ENCODE measurements at places on chromosomes 2 and 18.

DNA sequence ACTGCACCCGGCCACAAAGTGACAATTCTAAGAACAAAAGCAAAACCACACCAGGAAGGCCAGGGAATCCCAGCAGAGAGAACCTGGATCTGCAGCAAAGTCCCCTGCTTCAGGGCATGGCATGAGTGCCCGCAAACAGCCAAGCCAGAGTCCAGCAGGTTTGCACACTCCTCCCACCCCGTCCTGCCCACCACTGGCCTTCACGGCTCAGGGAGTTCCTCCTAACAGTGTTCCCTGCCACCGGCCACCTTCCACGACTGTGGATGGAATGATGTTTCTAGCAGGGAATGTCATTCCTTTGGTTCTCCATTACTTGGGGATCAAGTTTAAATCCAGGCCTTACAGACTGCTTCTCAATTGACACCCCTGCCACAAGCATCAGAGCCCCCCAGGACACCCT lies 42.0 kb upstream of the B3GNT7 start:
- DNase-seq, result no peak

- no peak for DNase-seq
Measured at GRCh38 chr18:48787203-48788151, 163.3 kb downstream of the SMAD7 start.

DNA sequence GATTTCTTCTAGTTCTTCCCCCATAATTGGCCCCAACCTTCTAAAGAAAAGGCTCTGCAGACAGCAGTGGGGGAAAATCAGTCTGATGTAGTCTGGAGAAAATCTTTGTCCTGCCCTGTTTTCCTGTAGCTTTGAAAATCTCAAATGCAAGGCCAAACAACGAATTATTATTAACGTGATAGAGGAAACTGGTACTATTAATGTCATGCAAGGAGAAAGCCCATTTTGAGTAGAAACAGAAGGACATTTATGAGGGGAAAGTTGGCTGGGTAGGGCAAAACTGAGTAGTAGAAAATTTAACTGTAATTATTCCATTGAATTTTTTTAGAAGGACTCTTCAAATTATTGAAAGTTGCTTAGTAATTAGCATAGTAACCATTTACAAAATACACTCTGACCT lies 98.8 kb downstream of the FMNL2 start:
- DNase-seq, result no peak

DNA sequence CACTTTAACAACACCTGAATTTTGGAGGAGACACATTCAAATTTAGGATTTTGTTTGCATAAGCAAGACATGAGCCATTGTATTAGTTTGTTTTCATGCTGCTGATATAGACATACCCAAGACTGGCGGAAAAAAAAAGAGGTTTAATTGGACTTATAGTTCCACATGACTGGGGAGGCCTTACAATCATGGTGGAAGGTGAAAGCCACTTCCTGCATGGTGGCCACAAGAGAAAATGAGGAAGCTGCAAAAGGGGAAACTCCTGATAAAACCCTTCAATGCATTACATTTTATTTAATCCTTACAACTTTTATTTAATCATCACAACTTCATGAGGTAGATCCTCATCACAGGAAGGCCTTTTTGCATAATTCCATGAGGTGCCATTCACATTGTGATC lies 242.0 kb upstream of the STON1 start:
- DNase-seq, result no peak

DNA sequence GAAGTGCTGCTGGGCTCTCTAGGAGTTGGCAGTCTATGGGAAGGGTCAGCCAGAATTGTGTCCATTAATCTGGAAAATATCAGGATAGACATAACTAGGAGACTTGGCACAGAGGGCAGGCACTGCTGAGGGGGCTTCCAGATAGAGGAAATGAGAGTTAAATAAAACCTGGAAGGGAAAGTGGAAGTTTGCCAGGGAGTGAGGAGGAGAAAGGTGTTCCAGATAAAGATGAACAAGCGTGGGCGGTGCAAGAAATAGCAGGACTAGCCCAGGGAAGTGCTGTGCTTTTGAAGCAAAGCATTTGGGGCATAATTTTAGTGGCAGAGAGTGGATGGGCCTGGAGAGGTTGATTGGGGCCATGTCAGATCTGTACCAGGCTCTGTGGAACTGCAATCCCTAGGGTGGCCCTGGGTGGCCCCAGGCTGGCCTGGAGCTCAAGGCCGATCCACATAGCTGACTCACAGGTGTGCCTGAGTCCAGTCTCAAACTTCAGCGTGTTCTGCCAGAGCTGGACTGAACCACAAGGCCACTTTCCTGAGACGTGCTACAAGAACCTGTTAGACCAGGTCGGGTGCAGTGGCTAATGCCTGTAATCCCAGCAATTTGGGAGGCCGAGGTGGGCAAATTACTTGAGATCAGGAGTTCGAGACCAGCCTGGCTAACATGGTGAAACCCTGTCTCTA lies 26.9 kb downstream of the GALM start:
- no peak for DNase-seq

GRCh38 chr2:21330786-21331391 lies 207.1 kb downstream of the TDRD15 start:
- no peak for DNase-seq

GRCh38 chr18:62880673-62881364 lies 165.5 kb downstream of the PHLPP1 start:
- DNase-seq, result no peak

DNA sequence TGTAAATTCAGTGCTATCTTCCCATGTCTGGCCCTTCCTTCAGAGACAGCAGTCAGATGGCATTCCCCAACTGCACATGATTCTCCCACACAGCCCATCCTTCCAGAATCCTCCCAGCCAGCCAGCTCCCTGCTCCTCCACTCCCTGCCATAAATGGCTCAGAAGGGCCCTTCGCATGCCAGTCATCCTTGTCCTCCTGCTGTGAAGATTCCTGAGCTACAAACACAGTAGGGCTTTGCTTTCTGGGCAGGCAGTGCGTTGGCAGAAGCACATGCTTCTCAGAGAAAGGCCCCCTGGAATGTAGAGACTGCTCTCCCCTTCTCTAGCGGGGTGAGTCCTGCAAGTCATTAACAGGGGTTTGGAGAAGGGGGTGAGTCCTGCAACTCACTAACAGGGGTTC lies 71.9 kb downstream of the TEX51 start:
- no peak for DNase-seq

GRCh38 chr2:20594957-20595356 lies 55.9 kb downstream of the HS1BP3 start:
- no peak for DNase-seq

- DNase-seq, result no peak
Measured at GRCh38 chr2:170228429-170228828, 50.5 kb downstream of the MYO3B start.

- no peak for DNase-seq
Measured at GRCh38 chr2:236903978-236904377, 181.7 kb upstream of the COPS8 start.

DNA sequence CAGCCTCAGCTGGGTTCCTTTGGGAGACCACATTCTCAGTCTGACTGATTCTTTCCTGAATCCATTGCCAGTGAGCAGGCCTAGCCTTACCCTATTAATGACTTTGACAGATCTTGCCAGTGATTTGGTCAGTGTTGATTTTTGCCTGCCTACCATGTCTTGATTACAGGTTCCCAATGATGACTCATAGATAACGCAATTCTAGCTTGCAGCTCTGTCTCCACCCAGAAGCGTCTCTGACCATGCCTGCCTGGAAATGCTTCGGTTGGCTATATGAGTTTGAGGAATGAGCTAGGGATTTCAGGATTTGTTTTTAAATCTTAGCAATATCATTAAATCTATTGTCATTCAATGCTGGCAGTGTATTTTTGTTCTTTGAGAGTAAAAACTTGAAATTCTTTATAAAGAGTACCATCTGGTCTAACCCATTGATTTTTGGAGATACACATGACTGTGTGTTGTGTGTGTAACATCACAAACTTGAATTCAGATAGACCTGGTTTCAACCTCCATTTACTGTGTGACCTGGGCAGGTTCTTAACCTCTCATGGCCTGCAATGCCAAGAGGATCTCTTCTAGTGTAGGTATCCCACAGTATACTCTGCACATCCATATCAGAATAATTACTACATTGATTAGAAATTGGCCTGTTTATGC lies 57.0 kb downstream of the CCDC150 start:
- DNase-seq, result no peak

- no peak for DNase-seq
Measured at GRCh38 chr2:23843051-23843976, 83.6 kb downstream of the ATAD2B start.

DNA sequence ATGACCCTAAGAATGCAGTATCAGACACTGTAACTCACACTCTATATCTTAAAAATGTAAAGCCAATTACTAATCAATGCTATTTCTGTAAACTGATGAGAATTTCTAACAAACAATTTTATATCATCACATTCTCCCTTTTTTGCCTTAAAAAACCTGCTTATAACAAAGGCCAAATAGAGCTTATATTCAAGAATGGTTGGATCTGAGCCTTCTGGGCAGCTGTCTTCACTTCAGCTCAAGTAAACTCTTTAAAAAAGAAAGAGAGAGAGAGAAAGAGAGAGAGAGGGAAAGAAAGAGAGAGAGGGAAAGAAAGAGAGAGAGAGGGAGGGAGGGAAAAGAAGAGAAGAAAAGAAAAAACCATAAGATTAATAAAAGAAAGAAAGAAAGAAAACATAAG lies 231.8 kb downstream of the KCNE4 start:
- DNase-seq, result no peak

DNA sequence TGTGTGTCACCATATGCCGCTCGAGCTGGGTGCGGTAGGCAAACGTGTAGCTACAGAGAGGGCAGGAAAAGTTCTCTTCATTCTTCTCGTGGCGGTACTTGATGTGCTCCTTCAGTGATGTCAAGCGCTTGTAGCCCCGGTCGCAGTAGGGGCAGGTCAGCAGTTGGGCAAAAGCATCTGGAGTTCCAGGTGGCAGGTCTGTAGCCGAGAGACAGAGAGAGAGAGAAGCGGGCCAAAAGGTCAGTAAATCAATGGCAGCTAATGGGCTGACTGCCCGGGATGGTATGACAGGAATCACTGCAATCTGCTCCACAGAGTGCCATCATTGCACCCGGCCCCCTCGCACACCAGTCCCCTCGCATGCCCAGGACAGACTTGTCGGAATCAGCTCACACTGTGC lies 116.0 kb downstream of the ZEB2 start:
- DNase-seq, result no peak

DNA sequence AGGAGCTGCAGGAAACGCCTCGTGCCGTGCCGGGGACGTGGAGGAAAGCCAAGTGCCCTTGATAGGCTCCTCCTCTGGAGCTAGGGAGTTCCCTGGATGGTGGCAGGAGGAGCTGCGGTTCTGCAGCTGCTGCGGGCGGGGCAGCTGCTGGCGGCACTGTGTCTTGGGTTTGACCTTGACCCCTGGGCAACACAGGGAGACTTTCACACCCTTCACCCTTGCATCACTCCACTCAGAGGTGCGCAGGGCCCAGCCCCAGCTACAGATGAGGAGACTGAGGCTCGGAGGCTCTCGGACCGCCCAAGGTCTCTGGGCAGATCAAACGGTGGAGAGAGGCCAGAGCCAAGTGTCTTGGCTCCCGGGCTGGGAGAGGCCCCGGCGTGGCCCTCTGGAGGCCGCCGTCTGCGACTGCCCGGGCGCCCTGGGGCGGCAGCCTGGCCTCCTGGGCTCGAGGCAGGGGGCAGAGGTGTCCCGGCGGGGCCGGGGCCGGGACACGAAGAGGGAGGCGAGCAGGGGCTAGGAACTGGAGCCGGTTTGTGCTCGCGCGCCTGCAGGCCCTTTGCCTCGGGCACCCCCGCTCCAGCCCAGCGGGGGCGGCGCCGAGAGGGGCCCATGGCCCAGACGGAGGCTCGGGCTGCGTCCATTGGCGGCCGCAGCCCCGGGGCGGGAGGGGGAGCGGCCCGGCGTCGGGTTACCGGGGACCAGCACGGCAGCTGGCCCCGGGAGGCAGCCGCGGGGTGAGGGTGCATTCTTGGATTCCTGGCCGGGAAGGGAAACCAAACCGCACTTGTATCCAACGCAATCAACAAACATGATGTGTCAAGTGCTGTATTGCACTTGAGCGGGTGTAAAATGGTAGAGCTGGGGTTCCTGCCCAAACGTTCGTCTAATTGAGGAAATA lies 129.6 kb upstream of the SLC1A4 start:
- DNase-seq, result no peak

DNA sequence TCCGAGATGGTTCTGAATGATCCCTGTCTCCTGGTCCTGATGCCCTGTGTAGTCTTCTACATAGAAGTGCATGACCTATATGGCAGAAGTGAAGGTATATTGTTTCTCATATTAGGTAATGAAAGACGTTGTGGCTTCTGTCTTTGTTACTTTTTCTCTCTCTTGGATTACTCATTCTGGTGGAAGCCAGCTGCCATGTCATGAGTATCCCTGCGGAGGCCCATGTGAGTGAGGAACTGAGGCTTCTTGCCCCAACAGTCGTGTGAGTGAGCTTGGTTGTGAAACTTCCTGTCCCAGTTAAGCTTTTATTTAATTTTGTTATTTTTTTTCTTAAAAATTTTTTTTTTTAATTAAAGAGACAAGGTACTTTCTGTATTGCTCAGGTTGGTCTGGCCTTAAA lies 134.7 kb downstream of the UBR3 start:
- DNase-seq, result no peak

- no peak for DNase-seq
Measured at GRCh38 chr2:103809941-103810441, 1043.9 kb upstream of the POU3F3 start.

- DNase-seq, result no peak
Measured at GRCh38 chr2:8462899-8463648, 218.8 kb upstream of the ID2 start.

GRCh38 chr18:47709556-47709955 lies 220.9 kb downstream of the SMAD2 start:
- no peak for DNase-seq

GRCh38 chr2:197425550-197425949 lies 9.3 kb downstream of the SF3B1 start:
- DNase-seq, result no peak

DNA sequence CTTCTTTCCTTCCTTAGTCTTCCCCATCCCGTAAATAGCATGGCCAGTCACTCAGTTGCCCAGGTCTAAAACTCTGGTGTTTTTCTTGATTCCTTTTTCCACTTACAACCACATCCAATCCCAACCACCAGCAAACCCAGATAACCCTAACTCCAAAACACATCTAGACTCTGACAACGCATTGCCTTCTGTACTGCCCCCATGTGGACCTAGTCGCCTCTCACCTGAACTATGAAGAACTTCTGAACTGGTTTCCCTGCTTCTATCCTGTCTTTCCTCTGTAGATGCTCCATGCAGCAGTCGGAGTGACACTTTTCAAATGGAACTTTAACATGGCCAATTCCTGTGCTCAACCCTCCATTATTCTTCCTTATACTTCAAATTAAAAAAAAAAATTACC lies 26.5 kb downstream of the ST6GAL2 start:
- DNase-seq, result no peak

DNA sequence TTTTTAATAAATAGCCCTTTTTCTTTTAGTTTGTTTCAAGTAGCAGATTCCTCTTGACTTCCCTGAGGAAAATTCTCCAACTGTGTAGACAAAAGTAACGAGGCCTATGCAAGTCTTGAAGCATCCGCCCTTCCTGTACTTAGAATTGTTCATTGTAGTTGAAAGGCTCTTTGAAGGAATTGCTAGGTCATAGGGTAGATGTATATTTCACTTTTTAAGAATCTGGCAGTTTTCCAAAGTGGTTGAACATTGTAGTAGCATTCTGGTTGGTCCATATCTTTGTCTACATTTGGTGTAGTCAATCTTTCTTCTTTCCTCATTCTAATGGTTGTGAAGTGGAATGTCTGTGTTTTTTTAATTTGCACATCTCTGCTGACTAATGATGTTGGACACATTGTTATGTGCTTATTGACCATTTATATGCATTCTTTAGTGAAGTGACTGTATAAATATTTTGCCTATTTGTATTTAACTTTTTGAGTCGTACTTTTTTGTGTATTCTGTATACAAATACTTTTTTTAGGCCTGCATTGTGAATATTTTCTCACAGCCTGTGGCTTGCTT lies 5.6 kb upstream of the SERPINB11 start:
- DNase-seq, result no peak

GRCh38 chr2:65264821-65265670 lies 37.4 kb downstream of the ACTR2 start:
- DNase-seq, result no peak
